Stimulated activated CD4-positive, alpha-beta T cell treated with anti-CD3 and anti-CD28 coated beads, Interleukin-1b, Interleukin-23, amount 100 ng/mL, for 4 hours (primary cell): ENCODE measurements at places on chromosomes 4 and X.

DNA sequence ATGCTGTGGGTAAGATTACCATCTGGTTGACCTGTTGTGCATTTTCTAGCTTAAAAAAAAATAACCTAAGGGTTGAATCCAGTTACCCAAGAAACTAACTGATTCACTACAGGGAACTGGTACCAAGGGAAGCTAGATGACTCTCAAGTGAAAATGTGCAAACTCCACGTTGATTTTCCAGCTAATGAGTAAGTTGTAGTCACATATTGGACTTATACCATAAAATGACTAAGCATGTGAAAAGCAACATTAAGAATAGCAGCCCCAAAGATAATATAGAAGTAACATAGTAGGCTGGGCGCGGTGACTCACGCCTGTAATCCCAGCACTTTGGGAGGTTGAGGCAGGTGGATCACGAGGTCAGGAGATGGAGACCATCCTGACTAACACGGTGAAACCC is 270.9 kb downstream of the SPRY1 start:
- no peak for DNase-seq

DNA sequence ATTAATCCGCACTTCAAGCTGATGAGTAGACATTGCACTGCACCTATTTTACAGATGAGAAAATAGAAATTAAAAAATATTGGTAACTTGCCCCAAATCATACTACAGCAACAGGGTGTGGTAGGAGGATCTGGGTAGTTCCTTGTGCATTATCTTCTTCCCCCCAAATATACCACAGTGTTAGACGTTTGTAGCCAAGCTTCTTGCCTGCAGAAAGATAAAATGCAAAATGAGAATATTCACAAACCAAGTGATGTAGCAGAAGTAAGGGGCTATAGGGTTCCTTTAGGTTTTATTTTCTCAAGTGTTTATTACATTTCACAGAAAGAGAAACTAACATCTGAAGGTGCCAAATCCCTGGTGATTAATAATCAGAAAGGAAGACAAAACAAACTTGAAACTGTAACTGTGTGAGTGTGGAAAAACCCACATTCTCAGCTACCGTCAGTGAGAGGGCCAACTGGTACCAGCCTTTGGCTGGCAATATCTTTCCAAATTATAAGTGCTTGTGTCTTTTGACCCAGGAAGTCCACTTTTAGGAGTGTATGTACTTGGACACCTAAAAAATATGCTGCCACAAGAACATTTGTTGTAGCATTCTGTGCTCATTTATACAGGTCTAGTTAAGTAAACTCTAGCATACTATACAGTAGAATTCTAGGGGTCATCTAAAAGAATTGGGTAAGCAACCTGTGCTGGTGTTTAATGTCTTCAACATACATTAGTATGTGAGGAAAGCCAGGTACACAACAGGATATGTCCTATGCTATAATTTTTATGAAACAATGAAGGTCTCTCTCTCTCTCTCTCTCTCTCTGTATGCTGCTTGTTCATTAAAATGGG is 6.7 kb upstream of the CD38 start:
- DNase-seq: no peak

DNA sequence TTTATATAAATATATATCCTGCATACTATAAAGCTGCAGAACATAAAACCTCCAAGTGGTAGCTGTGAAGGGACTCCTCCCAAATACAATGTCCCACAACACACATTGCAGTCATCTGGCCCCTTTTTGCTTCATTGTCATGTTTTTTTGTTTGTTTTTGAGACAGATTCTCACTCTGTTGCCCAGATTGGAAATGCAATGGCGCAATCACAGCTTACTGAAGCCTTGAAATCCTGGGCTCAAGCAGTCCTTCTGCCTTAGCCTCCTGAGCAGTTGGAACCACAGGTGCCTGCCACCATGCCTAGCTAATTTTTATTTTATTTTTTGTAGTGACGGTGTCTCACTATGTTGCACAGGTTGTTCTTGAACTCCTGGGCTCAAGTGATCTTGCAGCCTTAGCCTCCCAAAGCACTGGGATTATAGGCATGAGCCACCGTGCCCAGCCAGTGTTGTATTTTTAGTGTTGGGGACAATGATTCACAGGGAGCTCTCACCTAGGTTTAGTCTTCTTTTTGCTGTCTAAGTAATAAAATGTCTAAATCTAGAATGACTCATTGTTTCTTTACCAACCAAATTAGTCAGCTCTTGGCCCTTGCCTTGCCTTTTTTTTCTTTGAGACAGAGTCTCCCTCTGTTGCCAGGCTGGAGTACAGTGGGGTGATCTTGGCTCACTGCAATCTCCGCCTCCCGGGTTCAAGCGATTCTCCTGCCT is 24.0 kb upstream of the XIAP start:
- no peak for DNase-seq

GRCh38 chr4:105715692-105716278 is 7.2 kb downstream of the GSTCD start:
- no peak for DNase-seq

DNA sequence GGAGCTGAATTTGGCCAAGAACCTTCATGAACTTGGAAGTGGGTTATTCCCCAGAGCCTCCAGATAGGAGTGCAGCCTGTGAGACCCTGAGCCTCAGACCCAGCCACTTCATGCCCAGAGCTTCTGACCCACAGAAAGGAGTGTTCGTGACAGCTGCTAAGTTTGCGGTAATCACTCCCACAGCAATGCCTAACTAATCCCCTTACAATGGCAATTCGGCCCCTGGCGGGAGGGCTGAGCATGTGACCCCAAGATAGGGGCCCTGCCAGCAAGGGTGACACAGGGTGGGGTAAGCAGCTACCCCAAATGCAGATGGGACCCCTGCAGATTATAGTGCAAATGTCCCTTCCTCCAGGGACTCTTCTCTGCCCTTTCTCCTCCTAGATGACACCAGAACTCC is 22.5 kb downstream of the PNMA6E start:
- DNase-seq: no peak

GRCh38 chr4:159608436-159608835 is 505.6 kb downstream of the RAPGEF2 start:
- DNase-seq: no peak
